ENCODE measurements at places on chromosomes 3 and 15.

GRCh38 chr15:81097116-81097889 lies 36.8 kb upstream of the CFAP161 start:
- H3K27me3 ChIP-seq, result no peaks in the 10 kb centered on the region
- H3K4me3 ChIP-seq, result no peak overlapping the region
- peaks cover 23% of the 10 kb centered on the region for H3K4me1 ChIP-seq
- H3K36me3 ChIP-seq, result no peaks in the 10 kb centered on the region
- DNase-seq, result no peak
- peak overlapping the region; percentile 87 for H3K27ac ChIP-seq

DNA sequence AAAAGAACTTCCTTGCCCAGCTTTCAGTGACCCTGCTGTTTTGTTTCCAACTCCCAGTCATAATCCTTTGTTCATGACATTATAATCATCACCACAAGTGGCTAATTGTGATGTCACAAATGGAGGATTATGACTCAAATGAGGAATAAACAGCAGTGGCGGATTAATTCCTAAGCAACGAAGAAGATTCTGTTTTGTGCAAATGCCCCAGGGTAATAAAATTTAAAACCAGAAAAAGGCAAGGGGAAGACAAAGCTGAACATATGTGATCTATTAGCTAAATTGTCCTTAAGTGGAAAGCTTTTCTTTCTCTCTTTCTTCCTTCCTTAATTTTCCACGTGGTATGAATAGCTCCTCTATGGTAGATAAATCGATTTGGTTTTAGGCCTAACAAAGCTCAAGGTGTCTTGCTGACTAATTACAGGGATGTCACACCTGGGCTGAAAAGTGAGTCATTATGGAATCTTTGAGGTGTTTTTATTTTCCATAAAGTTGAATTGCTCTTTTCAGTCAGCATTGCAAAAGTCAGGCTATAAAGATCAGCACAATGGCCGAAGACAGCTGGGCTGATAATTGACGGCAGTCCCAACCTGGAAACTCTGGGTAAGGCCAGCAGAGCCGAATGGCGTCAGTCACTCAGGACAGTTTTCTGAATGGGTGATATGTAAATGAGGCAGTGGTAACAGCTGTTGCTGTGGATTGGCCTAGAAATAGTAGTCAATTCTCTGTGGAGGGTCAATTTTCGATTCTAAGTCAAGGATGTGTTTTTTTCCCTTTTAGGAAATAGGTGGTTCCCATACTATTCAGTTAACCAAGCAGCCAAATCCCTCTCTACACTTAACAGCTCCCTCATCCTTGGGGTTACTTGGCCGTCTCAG lies 121.5 kb downstream of the PTPRG start:
- H3K4me3 ChIP-seq, result no peak overlapping the region
- no peak overlapping the region for H3K27ac ChIP-seq
- no peak for DNase-seq

DNA sequence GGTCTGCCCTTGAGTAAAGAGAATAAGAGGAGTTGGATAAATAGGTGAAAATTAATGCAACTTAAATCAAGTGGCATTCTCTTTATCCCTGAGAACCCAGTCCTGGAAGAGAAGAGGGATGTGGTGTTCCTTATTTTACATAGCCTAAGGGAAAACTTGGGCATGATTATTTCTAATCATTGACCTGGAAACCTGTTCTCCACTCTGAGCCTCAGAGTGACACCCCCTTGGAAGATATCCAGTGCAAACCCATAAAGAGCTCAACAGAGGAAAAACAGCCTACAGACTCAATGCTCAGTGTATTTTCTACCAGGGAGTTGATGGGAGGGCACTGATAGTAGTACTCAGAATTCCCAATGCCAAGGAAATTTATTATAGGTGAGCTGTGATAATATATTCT lies 22.0 kb downstream of the SLC15A2 start:
- DNase-seq, result no peak
- no peaks in the 10 kb centered on the region for H3K36me3 ChIP-seq
- H3K27me3 ChIP-seq, result no peaks in the 10 kb centered on the region
- no peak overlapping the region for H3K4me3 ChIP-seq
- H3K4me1 ChIP-seq, result peaks cover 16% of the 10 kb centered on the region
- H3K27ac ChIP-seq, result no peak overlapping the region

DNA sequence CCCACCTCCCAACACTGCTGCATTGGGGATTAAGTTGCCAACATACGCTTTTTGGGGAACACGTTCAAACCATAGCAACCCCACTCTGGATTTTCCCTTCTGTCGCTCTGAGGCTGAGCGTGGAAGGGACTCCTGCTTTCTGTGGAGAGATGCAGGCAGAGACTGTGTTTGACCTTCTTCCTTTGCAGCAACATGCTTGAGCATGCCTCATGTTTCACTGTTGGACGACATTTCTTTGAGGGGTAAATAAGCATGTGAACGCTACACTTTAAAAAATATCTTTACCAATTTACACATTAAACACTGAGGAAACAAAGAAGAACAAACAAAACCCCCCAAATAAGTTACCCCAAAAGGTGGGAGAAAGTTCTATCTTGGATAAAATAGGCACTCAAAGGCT lies 14.2 kb upstream of the MAPK6 start:
- DNase-seq, result no peak
- H3K4me1 ChIP-seq, result peaks cover 34% of the 10 kb centered on the region
- no peaks in the 10 kb centered on the region for H3K36me3 ChIP-seq
- H3K27ac ChIP-seq, result no peak overlapping the region
- no peaks in the 10 kb centered on the region for H3K27me3 ChIP-seq

GRCh38 chr3:41608347-41608746 lies 353.6 kb downstream of the ULK4 start:
- no peak for DNase-seq
- H3K27me3 ChIP-seq, result no peaks in the 10 kb centered on the region
- H3K36me3 ChIP-seq, result no peaks in the 10 kb centered on the region
- H3K4me3 ChIP-seq, result no peak overlapping the region

- no peaks in the 10 kb centered on the region for H3K4me1 ChIP-seq
- no peaks in the 10 kb centered on the region for H3K36me3 ChIP-seq
- H3K4me3 ChIP-seq, result no peak overlapping the region
- no peak for DNase-seq
- no peaks in the 10 kb centered on the region for H3K27me3 ChIP-seq
Measured at GRCh38 chr15:27744641-27745040, 354.5 kb downstream of the OCA2 start.

- H3K4me1 ChIP-seq, result no peaks in the 10 kb centered on the region
- no peak overlapping the region for H3K4me3 ChIP-seq
- no peak for DNase-seq
- H3K27ac ChIP-seq, result no peak overlapping the region
- H3K36me3 ChIP-seq, result no peaks in the 10 kb centered on the region
- H3K27me3 ChIP-seq, result peaks cover 5% of the 10 kb centered on the region
Measured at GRCh38 chr3:126126286-126126685, 42.4 kb upstream of the SLC41A3 start.

DNA sequence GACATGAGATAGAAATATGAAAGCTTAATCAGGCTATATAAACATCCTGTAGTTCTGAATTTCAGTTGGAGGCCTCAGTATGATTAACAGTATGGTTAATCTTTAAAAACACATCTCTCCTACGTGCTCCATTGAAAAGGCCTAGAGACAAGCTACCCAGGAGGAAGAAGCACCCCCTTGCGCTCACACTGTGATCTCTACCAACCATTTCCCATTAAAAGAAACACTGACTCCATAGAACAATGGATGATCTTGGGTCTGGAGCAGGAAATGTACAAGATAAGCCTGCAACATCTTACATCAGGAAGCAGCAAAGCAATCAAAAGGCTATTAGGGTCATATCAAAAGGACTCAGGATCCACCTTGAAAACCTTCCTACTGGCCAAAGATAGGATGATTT lies 3.4 kb upstream of the EOGT start:
- H3K36me3 ChIP-seq, result no peaks in the 10 kb centered on the region
- H3K4me1 ChIP-seq, result peaks cover 14% of the 10 kb centered on the region
- H3K4me3 ChIP-seq, result no peak overlapping the region
- H3K27me3 ChIP-seq, result no peaks in the 10 kb centered on the region
- H3K27ac ChIP-seq, result no peak overlapping the region

- no peak overlapping the region for H3K27ac ChIP-seq
- no peaks in the 10 kb centered on the region for H3K4me1 ChIP-seq
- no peaks in the 10 kb centered on the region for H3K36me3 ChIP-seq
- no peak overlapping the region for H3K4me3 ChIP-seq
- no peak for DNase-seq
Measured at GRCh38 chr15:67495585-67495984, 25.3 kb upstream of the C15orf61 start.

DNA sequence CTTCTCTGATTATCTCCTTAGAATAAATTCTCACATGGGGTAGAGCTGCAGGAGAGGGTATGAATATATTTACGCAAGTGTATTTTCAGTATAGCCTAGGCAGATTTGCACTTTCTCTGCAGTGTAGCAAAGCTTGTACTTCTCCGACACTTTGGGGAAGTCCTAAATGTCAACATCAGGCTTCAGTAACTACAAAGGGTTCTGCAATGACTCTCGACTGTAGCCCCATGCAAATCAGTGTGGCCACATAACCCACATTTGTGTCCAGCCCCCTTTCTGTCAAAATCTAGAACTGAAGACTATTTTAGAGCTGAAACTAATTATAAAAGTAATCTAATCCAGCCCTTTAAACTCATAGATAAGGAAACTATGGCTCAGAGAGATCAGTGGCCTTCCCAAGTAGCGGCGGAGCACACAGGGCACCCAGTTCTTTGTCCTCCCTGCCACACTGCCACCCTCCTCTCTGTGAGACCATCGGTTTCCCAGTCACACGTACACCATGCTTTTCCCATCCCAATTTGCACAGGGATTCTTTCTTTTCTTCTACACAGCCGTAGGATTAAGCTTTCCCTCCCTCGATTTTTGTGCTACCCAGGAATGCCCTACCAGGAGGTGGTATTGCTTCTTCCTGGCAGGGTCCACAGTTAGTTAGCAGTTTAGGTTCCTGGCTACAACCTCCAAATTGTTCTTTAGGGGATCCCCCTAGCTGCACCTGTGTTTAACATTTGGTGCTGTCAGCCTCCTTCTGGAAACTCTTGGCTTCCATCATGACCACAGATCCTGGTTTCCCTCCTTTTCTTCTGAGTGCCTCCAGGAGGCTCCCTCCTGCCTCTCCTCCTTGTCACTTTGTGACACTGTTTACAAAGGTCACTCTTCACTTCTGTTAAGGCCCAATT lies 22.9 kb downstream of the MRAS start:
- peak; percentile 91 for DNase-seq
- no peaks in the 10 kb centered on the region for H3K36me3 ChIP-seq
- peaks cover 17% of the 10 kb centered on the region for H3K4me1 ChIP-seq
- peaks cover 30% of the 10 kb centered on the region for H3K27me3 ChIP-seq

DNA sequence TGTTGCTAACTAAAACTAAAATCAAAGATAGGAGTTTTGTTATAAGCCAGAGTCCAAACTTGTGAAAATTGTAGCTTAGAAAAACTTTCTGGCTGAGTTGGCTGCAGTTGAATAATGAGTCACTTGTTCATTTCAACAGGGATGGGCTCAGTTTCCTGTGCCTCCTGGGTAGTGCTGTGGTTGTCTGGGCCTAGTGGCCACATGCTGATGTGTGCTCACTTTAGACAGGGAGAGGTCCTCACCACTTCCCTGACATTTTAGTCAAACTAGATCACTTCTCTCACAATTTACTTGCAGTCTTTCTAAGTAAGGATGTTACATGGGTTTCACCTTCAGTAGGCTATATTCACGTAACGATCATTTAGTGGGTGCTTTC lies 6.3 kb upstream of the UBE2Q2 start:
- H3K4me1 ChIP-seq, result peaks cover 9% of the 10 kb centered on the region
- H3K27ac ChIP-seq, result no peak overlapping the region
- peaks cover 16% of the 10 kb centered on the region for H3K27me3 ChIP-seq

GRCh38 chr3:98367464-98368246 lies 14.0 kb downstream of the OR5K4 start:
- H3K27me3 ChIP-seq, result no peaks in the 10 kb centered on the region
- no peak overlapping the region for H3K27ac ChIP-seq

DNA sequence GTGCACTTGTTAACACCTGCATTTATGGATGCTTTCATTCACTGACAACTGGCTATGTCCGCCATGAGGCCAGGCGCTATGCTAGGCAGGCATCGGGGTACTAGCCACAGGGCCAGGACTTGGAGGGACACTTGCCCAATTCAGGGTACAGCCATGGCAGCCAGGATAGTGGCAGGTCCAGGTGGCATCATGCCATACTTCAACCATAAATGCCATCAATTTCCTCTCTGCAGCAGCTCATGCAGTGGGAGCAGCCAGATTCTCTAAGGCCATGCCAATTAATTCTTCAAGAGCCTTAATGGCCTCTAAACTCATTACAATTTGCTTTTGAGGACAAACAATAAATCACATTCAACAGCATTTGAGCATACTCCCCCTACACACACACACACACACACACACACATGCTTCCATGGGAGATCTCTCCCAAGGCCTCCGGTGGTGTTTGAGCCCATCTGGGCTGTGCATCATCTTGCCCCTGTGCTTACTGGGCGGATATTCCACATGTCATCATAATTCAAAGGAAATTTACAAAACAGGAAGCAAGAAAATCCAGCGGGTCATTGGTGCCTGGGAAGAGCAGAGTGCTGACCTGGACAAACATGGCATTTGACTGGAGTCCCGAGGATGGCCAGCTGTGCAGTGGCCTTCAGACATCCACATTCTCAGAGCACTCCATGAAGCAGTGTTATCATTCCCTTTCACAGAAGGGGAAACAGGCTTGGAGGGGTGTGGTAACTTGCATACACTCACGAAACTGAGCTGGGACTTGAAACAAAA lies 109.1 kb downstream of the IQSEC1 start:
- DNase-seq, result no peak
- no peaks in the 10 kb centered on the region for H3K36me3 ChIP-seq
- H3K27ac ChIP-seq, result no peak overlapping the region
- peaks cover 8% of the 10 kb centered on the region for H3K4me1 ChIP-seq
- no peaks in the 10 kb centered on the region for H3K27me3 ChIP-seq
- no peak overlapping the region for H3K4me3 ChIP-seq

DNA sequence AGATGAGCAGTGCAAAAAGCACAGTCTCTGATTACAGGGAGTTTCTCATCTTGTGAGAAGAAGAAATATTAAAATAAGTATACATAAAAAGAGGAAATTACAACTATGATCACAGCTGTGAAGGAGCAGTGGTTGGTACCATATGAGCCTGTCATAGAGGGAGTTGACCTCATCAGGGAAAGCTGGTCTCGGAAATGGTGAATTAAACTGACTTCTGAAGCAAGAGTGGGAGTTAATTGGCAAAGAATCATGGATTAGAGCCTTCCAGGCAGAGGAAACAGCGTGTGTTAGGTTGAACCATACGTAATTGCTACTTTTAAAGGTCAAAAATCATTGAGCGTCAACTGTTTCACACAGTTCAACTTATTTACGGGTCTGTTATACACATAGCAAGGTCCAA lies 539.1 kb downstream of the EDEM1 start:
- no peak overlapping the region for H3K27ac ChIP-seq
- H3K36me3 ChIP-seq, result no peaks in the 10 kb centered on the region
- H3K27me3 ChIP-seq, result no peaks in the 10 kb centered on the region
- no peaks in the 10 kb centered on the region for H3K4me1 ChIP-seq

DNA sequence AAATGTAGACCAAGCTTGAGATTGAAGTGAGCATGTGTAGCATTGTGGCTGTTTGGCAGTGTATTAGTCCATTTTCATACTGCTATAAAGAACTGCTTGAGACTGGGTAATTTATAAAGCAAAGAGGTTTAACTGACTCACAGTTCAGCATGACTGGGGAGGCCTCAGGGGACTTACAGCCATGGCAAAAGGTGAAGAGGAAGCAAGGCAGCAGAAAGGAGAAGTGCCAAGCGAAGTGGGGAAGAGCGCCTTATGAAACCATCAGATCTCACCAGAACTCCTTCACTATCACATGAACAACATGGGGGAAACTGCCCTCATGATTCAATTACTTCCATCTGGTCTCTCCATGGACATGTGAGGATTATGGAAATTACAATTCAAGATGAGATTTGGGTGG lies 8.6 kb upstream of the CERS3 start:
- no peak overlapping the region for H3K27ac ChIP-seq
- no peaks in the 10 kb centered on the region for H3K36me3 ChIP-seq
- no peaks in the 10 kb centered on the region for H3K27me3 ChIP-seq

GRCh38 chr3:81339040-81339845 lies 422.2 kb downstream of the GBE1 start:
- no peak overlapping the region for H3K27ac ChIP-seq
- DNase-seq, result peak; percentile 27
- no peaks in the 10 kb centered on the region for H3K4me1 ChIP-seq
- no peaks in the 10 kb centered on the region for H3K36me3 ChIP-seq

All from MM.1S (cell line).